ENCODE measurements at places on chromosomes 2 and 18. TPM values are rescaled to one million over a fixed set of nuclear protein-coding genes. Genes with fewer than 3 reads are reported as not detected.

The RTKN gene
- 18.7 TPM for total RNA-seq

GRCh38 chr2:70627211-70627898 lies 73.7 kb upstream of the TGFA start:
- DNase-seq: no peak

GRCh38 chr18:9710037-9710436 lies 1.9 kb downstream of the RAB31 start:
- DNase-seq: no peak

DNA sequence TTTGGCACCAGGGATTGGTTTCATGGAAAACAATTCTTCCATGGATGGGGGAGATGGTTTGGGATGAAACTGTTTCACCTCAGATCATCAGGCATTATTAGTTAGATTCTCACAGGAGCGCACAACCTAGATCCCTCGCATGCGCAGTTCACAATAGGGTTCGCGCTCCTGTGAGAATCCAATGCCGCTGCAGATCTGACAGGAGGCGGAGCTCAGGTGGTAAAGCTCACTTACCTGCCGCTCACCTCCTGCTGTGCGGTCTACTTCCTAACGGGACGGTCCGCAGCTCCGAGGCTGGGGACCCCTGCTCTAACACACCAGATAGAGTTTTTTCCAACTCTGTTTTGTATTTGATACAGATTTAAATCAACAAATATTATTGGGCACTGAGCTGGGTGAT lies 286.5 kb downstream of the MTX2 start:
- DNase-seq: no peak

GRCh38 chr18:55587418-55588110 lies 428 bp downstream of the TCF4 start:
- DNase-seq: peak; percentile 27

GRCh38 chr18:23230686-23231085 lies 95.4 kb downstream of the CABLES1 start:
- peak; percentile 41 for DNase-seq

GRCh38 chr2:13578547-13578946 lies 861.8 kb downstream of the TRIB2 start:
- DNase-seq: no peak

The SPP2 gene
- total RNA-seq: not detected
